Activated naive CD4-positive, alpha-beta T cell treated with anti-CD3 and anti-CD28 coated beads for 36 hours (primary cell): ENCODE measurements at places on chromosomes 5 and 9.
A peak's percentile ranks its signal among the peaks of the same experiment; 100 is the strongest.

- DNase-seq, result no peak
Observed at GRCh38 chr9:115913696-115914095, 239.9 kb upstream of the PAPPA start.

DNA sequence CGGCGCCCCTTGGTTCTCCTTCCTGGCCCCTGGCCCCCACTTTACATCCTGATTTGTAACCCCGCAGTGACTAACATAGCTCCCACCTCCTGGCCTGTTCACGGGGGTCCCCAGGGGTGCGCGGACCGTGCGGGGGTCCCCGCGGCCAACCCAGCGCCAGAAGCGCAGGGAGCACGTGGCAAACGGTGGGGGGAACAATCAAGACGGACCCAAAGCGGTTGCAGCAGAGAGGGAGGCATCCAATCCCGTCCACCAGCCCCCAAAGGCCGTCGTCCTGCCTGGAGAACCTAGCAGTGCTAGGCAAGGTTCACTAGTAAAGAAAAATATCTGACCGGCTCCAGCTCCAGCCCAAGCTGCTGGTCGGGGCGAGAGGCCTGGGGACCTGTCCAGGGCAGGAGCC, 201.5 kb downstream of the AUH start:
- no peak for DNase-seq

DNA sequence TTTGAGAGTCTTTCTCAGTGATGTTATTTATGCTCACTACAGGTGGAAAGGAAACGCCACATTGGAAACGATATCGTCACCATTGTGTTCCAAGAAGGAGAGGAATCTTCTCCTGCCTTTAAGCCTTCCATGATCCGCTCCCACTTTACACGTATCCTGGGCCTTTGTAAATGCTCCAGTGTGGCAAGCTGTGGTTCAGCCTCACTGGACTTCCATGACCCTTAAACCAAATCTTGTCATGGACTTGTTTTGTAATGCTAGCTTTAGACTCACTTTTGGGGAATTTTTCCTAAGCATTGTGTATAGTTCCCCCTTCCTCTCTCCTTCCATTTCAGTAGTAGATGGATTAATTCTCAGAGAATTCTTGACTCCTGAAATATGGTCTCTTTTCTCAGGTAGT, 60.9 kb upstream of the SLC2A8 start:
- no peak for DNase-seq

DNA sequence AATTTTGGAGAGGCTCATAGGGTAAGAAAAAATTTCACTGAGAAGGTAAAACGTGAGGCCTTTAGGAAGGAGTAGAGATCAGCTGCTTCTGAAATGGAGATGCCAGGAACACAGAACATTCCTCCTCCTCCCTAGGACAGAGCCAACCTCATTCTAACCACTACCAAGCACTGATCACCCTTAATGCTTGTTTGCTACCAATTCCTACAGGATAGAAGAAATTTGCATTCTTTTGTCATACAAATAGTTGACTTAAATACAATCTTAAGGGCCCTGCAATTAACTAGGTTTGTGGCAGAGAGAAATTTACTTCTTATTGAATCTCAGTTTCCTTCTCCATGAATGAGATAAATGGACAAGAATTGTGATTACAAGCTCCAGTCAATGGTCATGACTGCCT, 780.2 kb upstream of the WWC1 start:
- DNase-seq, result no peak

- DNase-seq, result no peak
Observed at GRCh38 chr5:14767053-14767452, 102.5 kb downstream of the OTULIN start.

DNA sequence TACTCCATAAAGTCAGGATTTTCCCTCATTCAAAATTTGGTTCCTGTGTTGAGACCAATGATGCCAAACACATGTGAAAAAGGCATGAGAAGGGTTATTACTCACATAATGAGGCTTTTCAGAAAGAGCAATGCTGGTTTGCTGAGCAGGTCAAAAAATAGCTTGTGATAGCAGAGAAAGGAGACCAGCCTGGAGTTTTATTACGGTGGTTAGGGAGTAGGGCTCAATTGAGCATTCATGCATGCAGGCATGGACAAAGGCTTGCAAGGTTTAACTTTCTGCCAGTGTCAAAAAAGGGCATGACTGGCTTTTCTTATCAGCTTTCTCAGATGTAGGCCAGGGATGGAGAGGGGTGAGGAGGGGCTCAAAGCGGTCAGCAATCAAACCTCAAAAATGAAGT, 628.3 kb downstream of the DNAH5 start:
- no peak for DNase-seq

GRCh38 chr5:77669677-77670076, 31.2 kb upstream of the OTP start:
- no peak for DNase-seq

DNA sequence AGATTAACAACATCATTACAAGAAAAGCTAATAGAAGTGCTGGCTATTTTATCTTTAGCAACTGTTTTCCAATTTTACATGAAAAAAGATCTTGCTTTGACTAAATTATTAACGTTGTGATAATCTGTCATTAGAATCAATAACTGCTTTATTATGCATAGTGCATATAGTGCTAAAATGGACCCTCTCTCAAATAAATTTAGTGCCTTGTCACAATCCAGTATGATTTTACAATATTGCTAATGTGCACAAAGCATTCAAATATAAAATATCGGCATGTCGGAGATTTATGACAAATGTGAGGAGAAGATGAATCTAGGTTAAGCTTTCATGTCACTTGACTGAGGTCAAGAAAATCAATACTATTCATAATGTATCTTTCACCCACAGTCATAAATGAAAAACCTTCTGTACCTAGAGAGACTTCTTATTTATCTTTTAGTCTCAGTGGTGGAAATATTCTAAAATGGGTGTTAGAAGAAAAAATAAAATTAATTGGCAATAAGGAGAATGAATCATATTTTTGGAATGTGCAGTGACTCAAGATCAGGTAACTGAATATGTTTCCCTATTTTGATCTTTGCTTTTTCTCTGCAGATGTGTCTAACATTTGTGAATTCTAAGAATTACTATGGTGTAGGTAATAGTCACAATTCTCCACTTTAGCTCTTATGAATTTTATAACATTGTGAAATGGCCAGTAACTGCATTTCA, 672.9 kb upstream of the GRAMD2B start:
- DNase-seq, result no peak

- DNase-seq, result no peak
Observed at GRCh38 chr9:128627127-128627715, 29.4 kb downstream of the DYNC2I2 start.

- DNase-seq, result peak; percentile 44
Observed at GRCh38 chr9:117783828-117784227, 79.6 kb downstream of the TLR4 start.

GRCh38 chr5:138336952-138337684, 948 bp upstream of the FAM53C start:
- peak; percentile 83 for DNase-seq

GRCh38 chr5:68592351-68592750, 376.8 kb downstream of the PIK3R1 start:
- DNase-seq, result no peak

- no peak for DNase-seq
Observed at GRCh38 chr5:176424181-176424580, 7.8 kb upstream of the CLTB start.

DNA sequence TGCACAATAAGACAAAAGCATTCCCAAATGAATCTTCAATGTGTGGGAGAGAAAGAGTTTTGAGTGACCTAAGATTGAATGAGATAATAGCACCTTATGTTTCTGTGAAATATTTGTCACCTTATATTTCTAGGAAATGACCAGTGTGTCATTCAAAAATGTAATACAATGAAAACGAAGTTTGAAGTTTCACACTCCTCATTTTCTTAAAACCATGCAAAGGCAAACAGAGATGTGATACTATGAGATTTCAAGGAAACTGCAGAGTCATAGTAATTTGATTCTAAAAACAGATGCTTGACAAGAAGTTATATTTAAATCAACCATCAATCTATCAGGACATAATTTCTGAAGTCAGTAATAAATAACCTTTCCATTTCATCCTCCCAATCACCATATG, 13.6 kb upstream of the ABCA1 start:
- no peak for DNase-seq

GRCh38 chr5:145975361-145976066, 39.1 kb downstream of the SH3RF2 start:
- no peak for DNase-seq

DNA sequence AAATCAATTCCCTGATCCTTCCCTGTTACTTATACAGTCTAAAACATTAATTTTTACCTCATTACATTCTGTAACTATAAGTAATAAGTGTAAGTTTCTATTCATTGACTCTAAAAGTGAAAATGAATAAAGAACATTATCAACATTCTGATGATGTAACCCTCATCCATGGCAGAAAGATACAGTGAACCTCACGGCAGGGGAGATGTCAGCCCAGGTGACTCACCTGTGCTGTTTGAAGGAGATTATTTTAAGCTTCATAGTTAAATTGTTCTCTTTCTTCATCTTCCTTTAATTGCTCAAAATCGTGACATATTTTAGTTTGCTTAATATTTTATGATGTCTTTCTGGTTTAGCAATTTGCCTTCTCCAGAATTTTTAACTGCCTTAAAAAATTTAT, 268.1 kb downstream of the FSTL4 start:
- DNase-seq, result no peak

DNA sequence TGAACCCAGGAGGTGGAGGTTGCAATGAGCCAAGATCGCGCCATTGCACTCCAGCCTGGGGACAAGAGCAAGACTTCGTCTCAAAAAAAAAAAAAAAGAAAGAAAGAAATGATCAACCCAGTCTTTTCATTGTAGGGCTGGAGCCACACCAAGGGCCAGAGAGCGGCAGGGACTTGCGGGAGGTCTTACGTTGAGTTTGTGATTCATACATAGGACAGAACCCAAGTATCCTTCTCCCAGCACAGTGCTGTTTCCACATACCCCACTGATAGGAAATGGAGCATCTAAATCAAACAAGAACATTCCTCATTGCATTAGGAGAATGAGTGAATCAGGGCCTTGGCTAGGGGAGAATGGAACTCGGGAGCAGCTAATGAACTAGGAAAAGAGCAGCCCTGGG, 3.5 kb upstream of the TNIP1 start:
- DNase-seq, result no peak

DNA sequence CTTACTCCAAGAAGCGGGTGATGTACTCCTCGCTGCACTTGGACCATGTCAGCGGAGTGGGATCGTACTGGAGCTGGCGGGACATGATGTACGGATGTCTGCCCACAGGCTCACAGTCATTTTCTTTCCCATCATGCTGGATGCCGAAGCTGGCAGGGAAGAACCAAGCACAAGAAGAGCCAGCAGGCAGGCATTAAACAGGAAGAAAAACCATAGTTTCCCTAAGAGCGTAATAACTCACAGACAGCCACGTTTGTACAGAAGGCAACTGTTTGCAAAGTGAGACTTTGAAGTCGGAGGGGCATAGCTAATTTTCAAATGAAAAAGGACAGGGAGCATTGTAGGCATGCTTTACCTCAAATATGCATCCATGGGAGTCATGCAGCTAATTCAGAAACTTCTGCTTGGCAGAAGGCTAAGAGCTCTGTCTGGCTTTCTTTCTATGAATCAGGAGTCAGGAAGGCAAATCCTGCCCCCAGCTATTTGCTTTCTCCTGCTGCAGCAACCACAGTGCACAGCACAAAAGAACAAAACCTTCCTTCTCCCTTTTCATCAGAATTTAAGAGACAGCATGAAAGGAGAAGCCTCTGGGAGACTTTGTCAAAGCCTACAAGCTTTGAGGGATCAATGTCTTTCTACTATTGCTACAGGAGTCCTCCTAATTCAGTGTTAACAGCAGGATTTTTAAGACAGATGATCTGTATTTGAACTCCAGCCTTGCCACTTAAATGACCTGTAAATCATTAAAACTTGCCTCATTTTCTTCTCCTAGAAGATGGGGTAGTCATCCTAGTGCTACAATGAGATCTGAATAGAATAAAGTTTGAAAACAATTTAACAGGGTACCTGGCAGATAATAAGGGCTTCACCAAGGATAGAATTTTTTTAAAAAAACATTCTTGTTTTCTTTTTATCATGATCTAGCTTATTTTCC, 209.1 kb downstream of the TARS1 start:
- DNase-seq, result no peak

DNA sequence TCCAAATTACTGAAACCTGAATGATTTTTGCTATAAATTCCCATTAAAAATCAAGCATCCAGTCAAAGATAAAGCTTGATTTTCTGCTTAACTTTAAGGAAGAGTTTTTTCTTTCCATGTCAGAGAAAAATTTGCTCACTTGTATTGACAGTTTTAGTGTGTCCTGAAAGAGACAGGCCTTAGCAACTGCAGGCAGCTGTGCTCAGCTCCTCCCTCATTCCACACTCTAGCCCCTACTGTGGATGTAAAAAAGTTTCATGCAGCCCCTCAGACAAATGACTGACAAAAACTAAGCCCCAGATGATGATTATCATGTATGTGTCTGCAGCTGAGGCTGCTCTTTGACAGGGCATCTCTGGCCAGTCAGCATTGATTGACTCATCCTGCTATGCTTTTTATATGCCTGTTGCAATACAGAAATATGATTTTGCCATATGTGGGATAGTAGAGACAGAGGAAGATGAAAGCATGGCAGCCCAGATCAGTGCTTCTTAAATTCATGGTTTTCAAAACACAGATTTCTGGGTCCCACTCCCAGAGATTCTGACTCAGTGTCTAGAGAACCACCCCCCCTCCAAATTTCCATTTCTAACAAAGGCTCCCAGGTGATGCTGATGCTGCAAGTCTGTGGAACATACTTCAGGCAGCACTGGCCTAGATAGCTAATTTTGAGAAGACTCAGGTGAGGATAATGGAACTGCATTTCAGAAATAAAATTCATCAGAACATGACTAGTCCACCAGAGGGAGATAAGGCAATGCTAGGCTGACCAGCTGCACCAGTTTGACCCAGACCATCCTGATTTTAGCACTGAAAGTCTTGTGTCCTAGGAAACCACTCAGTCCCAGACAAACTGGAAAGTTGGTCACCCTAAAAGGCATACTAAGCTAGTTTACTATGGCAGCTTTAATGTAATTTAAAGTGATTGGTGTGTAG, 298.7 kb upstream of the KCNN2 start:
- no peak for DNase-seq

DNA sequence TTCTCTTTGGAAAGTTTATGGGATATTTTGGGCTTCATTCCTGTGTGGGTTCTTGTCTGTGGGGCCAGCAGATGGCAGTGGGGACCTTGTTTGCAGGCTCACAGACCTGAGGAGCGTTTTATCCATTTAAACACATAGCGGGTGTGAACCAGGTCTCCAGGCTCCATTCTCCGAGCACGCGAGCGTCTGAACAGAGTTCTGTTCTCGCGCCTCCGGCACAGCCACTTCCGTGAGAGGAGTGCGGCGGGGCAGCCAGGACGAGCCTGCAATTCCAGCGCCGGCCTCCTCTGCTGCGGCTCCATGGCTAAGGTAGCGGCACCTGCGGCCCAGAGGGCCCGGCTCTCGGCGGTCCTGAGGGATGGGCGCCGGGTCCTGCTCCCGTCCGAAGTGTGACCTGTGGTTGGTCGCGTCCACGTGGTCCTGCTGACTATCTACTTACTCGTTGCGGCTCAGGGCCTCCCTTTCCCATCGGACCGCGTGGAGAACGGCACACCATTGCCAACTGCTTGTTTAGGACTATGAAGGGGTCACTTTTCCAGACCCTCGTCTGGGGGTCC, 7.3 kb downstream of the NRARP start:
- DNase-seq, result no peak

GRCh38 chr5:150585781-150586341, 54.6 kb upstream of the SYNPO start:
- no peak for DNase-seq

GRCh38 chr9:133305731-133306130, 30.3 kb downstream of the SURF6 start:
- DNase-seq, result no peak
